ENCODE measurements at places on chromosomes 6 and 20. TPM values are rescaled to one million over a fixed set of nuclear protein-coding genes. Genes with fewer than 3 reads are reported as not detected.

GRCh38 chr6:68638230-68638900 lies 3.3 kb downstream of the ADGRB3 start:
- H3K4me3 ChIP-seq: no peak overlapping the region
- DNase-seq: peak; percentile 45
- H3K27me3 ChIP-seq: no peaks in the 10 kb centered on the region
- H3K27ac ChIP-seq: no peak overlapping the region

Gene HLA-DOA
- total RNA-seq: 31.5 TPM

- no peaks in the 10 kb centered on the region for H3K27me3 ChIP-seq
- DNase-seq: peak; percentile 90
- H3K4me3 ChIP-seq: peak overlapping the region; percentile 50
- H3K36me3 ChIP-seq: no peaks in the 10 kb centered on the region
- H3K4me1 ChIP-seq: peaks cover 24% of the 10 kb centered on the region
Observed at GRCh38 chr6:26216886-26217713, 129.9 kb downstream of the HFE start.

Gene DAAM2
- 57.2 TPM for total RNA-seq

Gene ANGPT4
- total RNA-seq: 0.57 TPM

GRCh38 chr20:46242390-46242789 lies 65.9 kb downstream of the CDH22 start:
- no peak overlapping the region for H3K4me3 ChIP-seq
- H3K4me1 ChIP-seq: no peaks in the 10 kb centered on the region
- H3K27ac ChIP-seq: no peak overlapping the region
- DNase-seq: no peak

All from adrenal gland (tissue), 19 donors.